Activated CD8-positive, alpha-beta memory T cell treated with anti-CD3 and anti-CD28 coated beads for 4 hours (primary cell): ENCODE measurements at places on chromosomes 16 and 17.
A peak's percentile ranks its signal among the peaks of the same experiment; 100 is the strongest.

DNA sequence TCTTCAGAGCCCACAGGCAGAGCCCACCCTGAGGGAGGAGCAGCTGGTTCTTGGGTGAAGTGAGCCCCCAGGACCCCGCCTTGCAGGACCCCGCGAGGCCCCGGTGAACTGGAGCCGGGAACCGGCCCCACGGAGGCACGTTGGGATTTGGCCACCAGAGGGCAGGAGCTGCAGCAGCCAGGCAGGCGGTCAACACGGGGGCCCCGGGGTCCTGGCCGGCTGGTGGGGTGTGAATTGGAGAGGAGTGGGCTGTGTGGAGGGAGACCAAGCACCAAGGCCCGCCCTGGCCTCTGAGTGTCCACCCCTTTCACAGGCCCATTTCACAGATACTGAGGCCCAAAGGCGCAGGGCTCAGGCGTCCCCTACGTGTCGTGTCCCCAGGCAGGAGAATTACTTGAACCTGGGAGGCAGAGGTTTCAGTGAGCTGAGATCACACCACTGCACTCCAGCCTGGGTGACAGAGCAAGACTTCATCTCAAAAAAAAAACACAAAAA lies 2.2 kb downstream of the DPEP1 start:
- DNase-seq = no peak

DNA sequence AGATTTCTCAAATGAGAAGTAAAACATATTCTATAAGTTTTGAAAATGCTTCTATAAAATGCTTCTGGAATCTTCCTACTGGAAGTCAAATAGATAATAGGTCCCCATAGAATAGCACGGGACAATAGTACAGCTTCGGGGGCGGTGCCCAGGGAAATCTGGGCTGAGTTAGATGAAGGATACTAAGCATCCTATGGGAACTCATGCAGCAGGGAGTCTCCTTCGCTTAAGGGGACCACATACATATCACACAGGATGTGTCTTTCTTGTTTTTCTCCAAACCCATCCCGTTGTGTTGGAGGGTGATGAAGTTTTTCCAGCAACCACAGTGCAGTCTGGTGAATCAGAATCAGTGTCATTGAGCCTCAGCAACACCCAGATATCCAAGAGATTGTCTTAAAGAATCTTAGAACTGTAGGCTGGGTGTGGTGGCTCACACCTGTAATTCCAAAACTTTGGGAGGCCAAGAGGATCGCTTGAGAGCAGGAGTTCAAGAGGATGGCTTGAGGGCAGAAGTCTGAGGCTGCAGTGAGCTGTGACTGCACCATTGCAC lies 84.2 kb downstream of the PITPNC1 start:
- no peak for DNase-seq

- no peak for DNase-seq
These were observed 13.2 kb downstream of the PSMD12 start for GRCh38 chr17:67353161-67353560.

GRCh38 chr17:35373534-35373983 lies at the start of gene SLFN11:
SLFN11 (minus strand) TSS chr17:35373621; CDS start chr17:35363807, 9,814 bp downstream.
- peak; percentile 85 for DNase-seq

DNA sequence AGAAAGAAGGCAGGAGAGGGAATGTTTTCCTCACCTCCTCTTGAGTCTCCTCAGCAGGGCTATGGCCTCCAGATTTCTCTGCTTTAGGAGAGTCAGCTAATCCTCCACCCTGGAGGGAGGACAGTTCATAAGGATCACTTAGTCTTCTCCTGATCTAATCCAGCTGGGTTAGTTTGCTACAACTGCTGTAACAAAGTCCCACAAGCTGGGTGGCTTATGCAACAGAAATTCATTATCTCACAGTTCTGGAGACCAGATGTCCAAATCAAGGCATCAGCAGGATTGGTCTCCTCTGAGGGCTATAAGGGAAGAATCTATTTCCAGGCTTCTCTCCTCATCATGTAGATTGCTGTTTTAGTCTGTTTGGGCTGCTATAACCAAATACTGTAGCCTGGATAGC lies 40.6 kb upstream of the XYLT1 start:
- no peak for DNase-seq

- no peak for DNase-seq
These were observed 4.8 kb downstream of the SRCIN1 start for GRCh38 chr17:38600906-38601305.

- no peak for DNase-seq
These were observed 236.5 kb downstream of the MAP2K4 start for GRCh38 chr17:12257176-12257575.

- no peak for DNase-seq
These were observed 2.5 kb downstream of the TBX21 start for GRCh38 chr17:47735536-47736011.

DNA sequence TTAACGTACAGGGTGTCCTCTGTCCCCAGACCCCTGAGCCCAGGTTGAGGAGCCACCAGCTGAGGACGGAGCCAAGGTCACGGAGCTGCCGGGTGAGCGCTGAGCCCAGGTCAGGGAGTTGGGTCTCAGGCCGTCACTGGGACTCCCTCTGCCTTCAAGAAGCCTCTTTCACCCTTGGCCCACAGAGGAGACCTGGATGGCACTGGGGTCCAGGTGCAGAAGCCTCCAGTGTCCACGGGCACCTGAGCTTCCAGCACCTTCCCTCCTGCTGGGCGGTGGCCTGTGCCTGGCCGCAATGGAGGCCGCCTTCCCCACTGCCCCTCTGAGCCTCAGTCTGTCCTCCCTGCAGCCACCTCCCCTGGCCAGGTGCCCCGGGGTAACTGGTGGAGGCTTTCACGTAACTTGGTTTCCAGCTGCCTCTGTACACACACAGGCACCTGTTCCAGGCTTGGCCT lies 31.6 kb upstream of the CDH15 start:
- no peak for DNase-seq

DNA sequence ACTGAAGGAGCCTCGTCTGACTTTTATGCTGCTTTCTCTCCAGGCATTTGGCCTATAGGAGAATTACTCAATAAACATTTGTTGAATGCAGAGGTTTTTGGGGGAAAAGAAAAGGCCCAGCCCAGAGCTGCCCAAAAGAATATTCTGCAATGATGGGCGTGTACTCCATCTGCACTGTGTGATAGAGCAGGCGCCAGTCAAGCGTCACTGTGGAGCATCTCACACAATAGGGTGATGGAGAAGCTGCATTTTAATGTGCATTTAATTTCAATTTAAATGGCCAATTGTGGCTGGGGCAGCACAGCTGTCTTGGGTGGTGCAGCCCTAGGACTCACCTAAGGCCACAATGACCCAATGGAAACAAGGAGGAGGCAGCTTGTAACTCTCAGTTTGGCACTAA lies 20.6 kb downstream of the GLYR1 start:
- no peak for DNase-seq

DNA sequence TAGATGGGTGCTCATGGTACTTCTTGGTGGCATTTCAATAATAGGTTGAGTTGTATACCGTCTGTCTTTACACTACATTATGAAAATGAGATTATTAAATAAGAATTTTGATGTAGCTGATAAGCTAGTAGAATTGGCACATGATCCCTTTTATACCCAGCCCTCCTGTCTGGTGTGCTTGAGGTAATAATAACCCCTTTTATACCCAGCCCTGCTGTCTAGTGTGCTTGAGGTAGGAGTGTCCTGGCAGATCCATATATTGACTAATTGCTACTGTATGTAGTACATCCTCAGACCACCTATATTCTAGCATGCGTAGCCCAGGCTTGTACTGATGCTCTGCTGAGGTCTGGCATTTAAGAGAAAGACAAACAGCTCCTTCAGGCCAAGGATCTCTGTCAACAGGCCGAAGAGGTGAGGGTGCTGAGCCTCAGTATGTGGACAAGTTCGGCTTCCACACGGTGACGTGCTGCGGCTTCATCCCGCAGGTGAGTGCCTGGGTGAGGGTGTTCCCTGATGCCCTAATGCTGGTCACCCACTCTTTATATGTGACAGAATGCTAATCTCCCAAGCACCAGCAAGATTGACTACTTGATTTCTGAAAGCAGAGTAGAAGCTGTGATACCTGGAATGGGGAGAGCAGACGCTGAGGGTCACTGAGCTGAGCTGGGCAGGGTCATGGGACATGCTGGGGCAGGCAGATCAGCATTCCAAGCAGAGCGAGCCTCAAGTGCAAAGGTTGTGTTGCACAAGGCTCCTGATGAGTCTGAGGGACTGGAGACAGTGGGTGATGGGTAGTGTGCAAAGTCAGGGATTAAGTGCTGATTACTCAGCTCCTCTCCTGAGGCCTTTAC lies 5.7 kb downstream of the FN3K start:
- DNase-seq = no peak

DNA sequence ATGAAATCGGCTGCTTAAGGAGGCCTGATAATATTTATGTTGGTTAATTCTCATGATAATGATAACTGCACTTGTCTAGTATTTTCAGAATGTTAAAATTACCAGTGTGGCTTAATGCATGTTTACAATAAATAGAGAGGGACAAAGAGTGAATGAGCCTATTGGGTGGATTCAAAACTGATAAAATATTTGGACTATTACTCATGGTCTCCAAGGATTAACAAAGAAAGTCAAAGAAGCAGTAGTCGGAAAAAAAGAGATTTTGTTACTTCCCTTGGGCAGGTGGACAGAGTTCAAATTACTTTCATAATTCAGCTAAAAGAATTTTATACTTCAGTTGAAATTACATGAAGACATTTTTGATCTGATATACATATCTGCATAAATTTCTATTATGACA lies 258.2 kb upstream of the PMFBP1 start:
- no peak for DNase-seq

DNA sequence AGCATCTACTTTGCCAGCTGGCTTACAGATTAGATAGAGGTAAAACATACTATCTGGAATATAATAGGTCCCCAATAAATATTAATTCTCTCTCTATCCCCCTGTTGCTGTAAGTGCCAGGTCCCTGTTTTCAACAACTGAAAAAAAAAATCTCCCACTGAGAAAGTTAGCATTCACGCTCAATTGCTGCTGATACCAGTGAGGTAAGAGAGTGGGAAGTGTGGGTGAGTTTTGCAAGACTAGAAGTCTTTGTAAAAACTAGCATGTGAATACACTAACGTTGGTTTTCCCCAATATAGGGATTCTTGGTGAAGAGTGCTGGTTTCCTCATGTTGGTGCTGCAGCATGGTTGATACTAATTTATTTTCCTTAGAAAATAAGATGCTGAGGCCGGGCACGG lies 11.7 kb upstream of the TAOK1 start:
- DNase-seq = no peak

- DNase-seq = no peak
These were observed at the start of gene SPIRE2 for GRCh38 chr16:89828199-89828869. SPIRE2 (plus strand) TSS chr16:89828475; CDS start chr16:89828551, 76 bp downstream.

- DNase-seq = no peak
These were observed 26.8 kb downstream of the LITAFD start for GRCh38 chr16:8908810-8909468.

- no peak for DNase-seq
These were observed 204.1 kb upstream of the NLRP1 start for GRCh38 chr17:5788266-5788900.

DNA sequence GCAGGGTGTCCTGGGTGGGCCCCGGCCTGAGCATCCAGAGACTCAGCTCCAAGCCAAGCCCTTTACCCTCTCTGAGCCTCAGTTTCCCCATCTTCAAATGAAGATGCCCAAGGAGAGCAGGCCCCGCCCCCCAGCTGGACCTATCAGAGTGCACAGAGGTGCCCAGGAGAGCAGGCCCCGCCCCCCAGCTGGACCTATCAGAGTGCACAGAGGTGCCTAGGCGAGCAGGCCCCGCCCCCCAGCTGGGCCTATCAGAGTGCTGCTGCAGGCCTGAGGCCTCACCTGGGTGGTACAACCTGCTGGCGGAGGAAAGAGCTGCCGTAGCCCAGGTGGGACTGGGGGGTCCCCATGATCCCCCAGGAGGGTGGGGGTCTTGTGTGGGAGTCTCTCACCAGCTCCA lies 3.4 kb upstream of the SSTR5 start:
- no peak for DNase-seq

DNA sequence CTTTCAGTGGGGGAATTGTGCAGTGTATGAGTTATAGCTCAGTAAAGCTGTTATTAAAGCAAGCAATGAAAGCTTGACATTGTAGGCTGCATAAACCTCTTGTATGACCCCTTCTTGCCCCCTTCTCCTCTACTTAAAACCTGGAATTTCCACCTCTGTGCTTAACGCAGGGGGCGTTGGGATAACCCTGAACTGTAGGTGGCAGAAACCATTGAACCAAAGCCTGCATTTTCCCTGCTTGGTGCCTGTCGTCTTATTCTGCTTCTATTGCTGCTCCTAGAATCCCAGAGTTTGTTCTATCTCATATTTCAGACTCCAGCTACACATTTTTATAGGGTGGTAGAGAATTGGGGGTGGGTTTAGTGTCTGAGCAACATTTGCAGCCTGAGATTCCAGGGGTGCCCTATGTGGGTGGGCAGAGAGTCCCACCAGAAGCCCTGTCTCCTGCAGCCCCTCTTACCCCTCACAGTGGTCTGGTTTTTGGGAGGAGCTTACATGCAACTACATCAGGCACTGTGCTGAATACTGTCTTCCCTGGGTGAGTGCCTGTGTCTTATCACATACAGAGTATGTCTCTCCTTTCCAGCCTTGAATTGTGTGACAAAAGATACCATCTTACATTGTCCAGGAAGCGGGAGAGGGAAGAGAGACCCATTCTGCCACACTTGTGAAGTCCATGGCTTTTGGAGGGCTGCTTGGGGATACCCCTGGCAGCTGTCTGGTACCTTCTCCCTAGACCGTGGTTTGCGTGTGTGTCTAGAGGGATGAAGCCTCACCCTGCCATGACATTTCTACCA lies 407.7 kb upstream of the EEF2KMT start:
- DNase-seq = no peak

GRCh38 chr16:20946015-20946629 lies 45.6 kb downstream of the LYRM1 start:
- no peak for DNase-seq

DNA sequence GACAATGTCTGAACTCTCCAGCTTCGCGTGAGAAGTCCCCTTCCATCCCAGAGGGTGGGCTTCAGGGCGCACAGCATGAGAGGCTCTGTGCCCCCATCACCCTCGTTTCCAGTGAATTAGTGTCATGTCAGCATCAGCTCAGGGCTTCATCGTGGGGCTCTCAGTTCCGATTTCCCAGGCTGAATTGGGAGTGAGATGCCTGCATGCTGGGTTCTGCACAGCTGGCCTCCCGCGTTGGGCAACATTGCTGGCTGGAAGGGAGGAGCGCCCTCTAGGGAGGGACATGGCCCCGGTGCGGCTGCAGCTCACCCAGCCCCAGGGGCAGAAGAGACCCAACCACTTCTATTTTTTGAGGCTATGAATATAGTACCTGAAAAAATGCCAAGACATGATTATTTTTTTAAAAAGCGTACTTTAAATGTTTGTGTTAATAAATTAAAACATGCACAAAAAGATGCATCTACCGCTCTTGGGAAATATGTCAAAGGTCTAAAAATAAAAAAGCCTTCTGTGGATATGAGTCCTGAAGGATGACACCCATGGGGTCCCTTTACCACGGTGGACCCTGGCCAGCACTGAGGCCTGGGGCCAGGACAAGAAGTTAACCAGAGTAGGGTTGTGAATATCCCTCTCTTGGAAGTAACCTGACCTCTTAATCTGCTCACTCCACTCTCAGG lies 10.5 kb upstream of the ITGAD start:
- peak; percentile 42 for DNase-seq

DNA sequence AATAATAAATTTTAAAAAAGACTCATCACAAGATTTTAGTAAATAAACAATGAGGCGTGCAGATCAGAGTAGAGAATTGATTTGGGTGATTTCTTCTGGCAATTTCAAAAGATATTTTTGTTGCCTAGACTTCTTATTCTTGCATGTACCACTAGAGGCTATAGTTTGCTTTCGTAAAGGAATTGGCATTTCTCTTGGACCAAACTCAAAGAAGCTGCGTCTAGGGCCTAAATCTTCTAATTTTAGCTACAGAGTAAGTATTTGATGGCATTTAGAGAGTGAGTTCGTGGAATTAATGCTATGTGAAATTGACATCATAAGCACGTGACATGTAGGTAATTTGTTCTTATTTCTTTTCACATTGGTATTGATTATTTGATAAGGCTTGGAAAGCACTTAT lies 24.4 kb upstream of the ABCC11 start:
- DNase-seq = no peak
